ENCODE measurements at places on chromosomes 6 and 20.

GRCh38 chr20:12467758-12468157, 541.0 kb upstream of the SPTLC3 start:
- DNase-seq: no peak

GRCh38 chr6:132316970-132317369, 84.3 kb downstream of the MOXD1 start:
- no peak for DNase-seq

DNA sequence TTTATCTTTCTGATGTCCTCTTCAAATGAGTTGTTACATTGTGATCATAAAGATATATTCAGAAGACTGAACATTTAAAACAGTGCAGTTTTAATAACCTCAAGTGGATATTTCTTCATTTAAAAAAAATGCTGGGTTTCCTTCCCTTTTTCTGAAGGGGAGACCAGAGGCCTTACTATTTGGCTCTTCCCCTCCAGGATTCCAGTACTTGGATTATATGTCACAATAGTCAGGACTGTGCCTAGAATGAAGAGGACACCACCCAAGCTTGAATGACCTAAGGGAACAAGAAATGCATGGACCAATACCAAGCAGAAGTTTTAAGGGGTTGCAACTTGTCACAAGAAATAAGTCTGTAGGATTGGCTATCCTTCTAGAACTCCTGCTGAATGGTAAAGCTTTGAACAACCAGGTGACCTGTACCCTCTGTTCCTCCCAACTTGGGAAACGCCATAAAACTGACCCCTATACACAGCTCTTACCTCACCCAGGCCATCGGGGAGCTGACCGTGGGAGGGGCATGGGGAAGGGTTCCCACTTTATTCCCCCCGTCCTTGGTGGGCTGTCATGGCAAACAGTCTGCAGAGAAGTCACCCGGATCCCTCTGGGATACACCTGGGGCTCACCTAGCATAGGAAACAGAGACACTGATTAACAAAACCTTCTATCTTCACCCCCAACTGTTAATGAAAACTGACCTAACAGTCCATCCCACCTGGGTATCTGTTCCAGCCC, 2.0 kb downstream of the FRS3 start:
- no peak for DNase-seq

GRCh38 chr20:56762401-56762800, 133.3 kb downstream of the TFAP2C start:
- DNase-seq: no peak

- no peak for DNase-seq
Measured at GRCh38 chr6:7270320-7271204, 42.4 kb downstream of the SSR1 start.

DNA sequence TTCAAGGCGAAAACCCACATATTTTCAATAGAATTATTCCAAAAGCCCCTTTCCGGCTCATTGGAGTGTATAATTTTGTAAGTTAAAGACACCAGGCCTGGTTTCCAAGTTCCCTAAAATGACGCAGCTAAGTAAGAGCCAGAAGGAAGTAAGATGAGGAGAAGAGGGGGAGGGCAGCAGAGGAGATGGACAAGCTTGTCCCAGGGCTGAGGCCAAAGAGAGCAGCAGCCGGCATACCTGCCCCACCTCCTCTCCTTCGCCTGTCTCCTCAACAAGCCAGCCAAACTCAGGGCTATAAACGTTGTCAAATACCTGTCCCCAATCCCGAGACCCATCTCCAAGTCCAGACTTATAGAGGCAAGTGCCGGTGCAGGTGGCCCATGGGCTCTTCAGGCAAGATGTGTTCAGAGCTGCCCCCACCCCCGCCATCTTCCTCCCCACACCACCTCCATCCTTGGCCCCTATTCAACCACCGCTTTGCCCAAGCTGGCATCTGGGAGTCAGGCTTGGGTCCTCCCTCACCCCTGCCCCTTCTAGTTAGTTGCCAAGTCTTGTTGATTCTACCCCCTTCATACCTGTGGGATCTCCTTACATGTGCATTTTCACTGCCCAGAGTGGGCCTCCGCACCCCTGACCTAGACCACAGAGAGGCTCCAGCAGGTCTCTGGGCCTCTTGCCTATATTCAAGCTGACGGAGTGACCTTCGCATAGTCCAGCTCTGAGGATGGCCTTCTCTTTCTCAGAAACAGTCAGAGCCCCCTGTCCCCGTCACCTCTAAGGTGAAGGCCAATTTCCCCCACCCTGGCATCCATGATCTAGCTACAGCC, 75.7 kb upstream of the SIRPA start:
- DNase-seq: no peak

GRCh38 chr6:128208078-128208477, 307.2 kb upstream of the THEMIS start:
- no peak for DNase-seq

DNA sequence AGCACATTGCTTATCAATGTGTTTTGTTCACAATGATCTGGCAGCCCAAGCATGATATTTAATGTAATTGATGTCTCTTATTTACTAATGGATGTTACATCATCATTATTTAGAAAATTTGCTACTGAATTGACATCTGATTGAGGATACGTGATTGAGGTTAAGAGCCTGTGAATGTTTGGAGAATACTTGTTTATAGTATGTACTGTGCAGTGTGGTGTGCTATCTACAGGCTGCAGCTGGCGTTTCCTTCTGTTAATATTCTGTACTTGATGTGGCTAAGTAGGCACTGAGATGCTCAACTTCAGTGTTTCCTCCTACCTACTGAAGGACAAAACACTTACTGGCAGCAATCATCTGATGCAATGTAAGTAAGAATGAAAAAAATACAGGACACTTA, 709.6 kb upstream of the FLRT3 start:
- no peak for DNase-seq

- no peak for DNase-seq
Measured at GRCh38 chr6:44696686-44697085, 309.2 kb downstream of the CDC5L start.

- no peak for DNase-seq
Measured at GRCh38 chr6:170523256-170524171, 29.6 kb downstream of the PSMB1 start.

DNA sequence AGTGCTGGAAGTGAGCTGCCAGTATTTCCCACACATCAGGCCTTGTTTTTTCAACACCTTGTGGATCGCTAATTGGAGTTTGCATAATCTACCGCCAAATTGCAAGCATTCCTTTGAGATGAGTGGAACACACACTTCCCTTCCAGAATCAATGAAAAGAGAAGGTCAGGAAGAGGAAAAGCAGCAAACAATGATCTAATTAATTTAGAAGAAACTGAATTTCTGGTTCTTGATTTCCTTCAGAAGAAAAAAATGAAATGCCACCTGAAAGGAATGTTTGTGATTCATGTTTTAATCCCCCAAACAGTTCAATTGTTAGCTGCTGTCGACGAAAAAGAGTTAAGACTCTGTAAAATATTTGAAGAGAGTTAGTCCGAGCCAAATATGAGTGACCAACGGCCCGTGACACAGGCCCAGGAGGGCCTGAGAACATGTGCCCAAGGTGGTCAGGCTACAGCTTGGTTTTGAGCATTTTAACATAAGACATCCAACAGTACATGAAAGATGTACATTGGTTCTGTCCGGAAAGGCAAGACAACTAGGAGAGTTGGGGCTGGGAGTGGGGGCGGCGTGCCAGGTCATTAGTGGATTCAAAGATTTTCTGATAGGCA, 182.3 kb downstream of the MTFR2 start:
- DNase-seq: no peak

DNA sequence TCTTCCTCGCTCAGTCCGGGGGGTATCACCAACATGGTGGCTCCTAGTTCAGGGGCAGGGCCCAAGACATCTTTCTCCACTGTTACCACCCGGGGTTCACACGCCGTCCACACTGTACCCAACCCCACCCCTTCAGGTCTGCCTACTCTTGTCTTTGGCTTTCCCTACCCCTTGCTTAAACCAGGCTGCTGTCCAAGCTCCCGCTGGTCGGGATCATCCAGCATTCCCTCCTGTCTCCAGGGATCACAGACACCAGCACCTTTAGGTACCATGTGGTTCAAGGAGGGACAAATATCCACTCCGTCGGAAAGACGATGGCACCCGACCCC, 395 bp downstream of the NELFE start:
- no peak for DNase-seq

- no peak for DNase-seq
Measured at GRCh38 chr20:58138395-58138794, 90.1 kb downstream of the ANKRD60 start.

- DNase-seq: no peak
Measured at GRCh38 chr20:41213150-41213820, 75.9 kb downstream of the PLCG1 start.

DNA sequence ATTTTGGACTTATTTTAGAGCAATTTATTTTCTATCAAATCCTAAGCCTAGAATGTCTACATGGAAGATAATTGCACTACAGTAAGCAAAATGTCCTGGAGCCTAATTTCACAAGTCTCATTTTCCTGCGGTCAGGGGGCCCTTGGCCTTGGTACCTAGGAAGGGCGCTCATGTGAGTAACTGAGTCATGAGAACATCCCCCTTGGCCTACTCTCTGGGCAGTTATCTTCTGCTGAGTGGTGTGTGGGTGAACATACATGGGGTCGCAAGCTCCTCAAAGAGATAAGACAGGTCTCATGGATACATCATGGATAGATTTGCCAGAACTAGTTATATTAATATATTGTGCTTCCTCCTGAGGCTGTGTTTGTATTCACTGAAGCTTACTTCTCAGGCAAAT, 211.2 kb upstream of the MARCKS start:
- DNase-seq: no peak

DNA sequence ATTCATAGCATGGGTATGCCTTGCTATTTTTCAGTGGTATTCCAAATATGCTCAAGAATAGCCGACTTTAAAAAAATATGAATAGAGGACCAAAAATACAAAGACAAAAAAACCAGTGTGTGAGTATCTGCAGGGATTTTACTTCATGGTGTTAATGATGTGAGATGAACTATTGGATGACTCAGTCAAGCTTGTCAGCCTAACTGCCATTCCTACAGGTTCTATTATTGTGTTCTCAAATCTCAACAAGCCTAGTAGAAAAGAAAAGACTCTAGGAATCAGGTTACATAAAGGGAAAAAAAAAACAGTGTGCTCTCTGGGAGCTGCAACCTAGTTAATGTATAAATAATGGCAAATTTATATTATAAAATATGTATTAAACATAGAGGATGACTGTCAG, 588.4 kb upstream of the BTBD3 start:
- no peak for DNase-seq

GRCh38 chr6:17004269-17004668, 97.6 kb upstream of the STMND1 start:
- no peak for DNase-seq

GRCh38 chr20:51430198-51430950, 112.1 kb downstream of the NFATC2 start:
- no peak for DNase-seq

- no peak for DNase-seq
Measured at GRCh38 chr20:63254606-63255384, 532 bp upstream of the NKAIN4 start.

- no peak for DNase-seq
Measured at GRCh38 chr20:56607061-56607704, 21.9 kb upstream of the TFAP2C start.

GRCh38 chr6:87976616-87977015, 71.0 kb upstream of the SPACA1 start:
- DNase-seq: no peak

- no peak for DNase-seq
Measured at GRCh38 chr6:157497579-157497978, 116.6 kb downstream of the ZDHHC14 start.

DNA sequence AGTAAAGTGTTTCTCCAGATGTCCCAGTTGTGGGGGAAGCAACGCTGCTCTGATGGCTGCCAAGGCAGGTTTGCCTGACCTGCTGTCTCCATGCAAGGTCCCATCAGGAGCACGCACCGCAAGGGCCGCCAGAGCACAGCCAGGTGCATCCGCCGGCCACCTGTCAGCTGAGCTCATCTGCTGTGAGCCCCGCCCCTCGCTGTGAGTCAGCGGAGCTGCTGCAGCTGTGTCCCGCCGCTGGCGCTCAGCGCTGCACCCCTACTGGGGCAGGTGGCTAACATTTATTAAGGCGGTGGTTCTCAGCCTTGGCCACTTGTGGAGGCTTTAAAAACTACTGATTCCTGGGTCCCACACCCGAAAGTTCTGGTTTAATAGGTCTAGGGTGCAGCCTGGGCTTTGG, 225.7 kb downstream of the UST start:
- no peak for DNase-seq

- DNase-seq: no peak
Measured at GRCh38 chr6:2877057-2877882, 25.8 kb downstream of the SERPINB9 start.

DNA sequence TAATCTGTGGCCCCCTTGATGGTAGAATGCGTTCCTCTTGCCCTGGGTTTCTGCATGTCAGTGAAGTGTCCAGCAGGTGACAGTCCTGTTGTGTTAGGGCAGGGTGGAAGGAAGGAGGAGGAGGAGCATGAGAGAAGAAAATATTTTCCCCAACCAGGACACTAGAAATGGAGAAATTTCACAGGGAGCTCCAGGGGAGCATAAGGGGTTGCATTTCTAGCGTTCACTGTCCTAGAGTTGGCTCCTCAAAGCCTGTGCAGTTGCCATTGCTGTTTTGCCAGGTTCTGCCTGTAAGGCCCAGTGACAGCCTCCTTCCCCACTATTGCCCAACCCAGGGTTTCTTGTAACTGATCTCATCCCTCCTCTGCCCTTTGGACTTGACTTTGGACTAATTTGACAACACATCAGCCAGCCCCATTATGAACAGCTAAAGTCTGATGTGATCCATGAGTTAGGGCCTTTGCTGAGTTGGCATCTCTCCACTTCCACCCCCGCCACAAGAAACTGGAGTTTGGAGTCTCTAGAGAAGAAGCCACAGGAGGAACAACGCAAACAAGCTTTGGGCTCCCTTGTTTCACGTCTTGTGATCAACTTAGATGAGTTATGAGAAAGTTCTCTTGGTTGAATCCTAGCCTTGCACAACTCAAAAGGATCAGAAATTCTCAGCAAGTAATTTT, 14.0 kb upstream of the FAM50B start:
- no peak for DNase-seq

DNA sequence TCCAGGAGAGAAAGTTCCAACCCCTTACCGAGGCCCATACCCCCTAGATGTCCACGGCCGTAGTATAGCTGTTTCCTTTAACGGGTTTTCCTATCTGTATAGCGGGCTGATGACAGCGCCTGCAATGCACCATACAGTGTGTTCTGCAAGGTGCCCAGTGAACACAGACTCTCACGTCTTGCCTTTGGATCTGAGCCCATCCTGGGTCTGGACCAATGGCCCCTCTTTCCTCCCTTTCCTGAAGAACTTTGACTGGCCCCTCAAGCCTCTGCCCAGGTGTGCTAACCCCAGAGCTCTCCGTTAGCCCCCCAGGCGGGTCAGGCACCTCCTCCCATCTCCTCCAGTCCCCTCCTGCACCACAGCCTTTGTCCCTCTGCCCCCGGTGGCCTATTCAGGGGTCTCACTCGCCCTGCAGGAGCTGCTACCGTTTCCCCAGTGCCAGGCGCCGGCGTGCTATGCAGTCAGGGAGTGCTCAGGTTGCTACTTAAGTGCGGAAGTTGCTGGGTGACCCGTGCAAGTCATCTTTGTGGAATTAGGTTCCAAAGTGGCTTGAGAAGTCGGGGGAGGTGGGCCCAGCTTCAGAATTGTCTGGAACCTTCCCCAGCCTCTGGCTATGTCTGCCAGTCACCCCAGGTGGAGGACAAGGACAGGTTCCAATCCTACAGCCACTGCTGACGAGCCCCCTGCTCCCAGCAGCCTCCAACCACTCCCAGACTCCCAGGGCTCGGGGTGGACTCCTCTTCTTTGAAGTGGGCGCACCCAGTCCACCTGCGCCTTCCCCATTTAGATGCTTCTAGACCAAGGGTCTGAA, 35.0 kb upstream of the ZBP1 start:
- DNase-seq: no peak
